ENCODE measurements at places on chromosomes 11 and 22.

DNA sequence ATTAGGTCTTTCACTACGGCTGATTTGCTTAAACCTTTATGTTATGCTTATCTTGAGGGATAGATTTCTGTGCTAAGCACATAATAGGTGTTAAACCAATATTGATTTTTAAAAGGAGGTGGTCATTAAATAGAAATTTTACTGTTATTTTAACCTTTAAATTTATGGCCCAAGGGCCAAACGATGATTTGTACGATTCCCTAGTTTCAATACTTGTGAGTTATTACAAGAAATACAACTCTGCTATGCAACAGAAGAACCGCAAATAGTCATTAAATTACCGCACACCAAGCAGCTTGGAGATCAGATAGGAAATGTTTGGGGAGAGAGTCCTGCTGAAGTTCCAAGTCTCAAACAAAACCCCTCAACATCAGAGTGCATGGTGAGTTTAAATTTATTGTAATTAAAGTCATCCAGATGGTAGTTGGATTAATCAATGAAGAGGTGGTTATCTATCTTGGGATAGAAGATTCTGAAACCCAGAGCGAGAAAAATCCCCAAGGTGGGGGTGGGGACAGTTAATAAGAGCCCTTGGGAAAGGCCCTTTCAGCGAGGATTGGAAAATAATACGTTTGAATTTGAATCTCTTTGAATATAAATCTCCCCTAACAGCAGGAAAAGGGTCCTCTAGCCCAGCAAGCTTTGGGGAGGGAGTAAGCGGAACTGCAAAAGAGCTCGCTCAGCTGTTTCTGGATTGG is 805 bp upstream of the QSER1 start:
- peak; percentile 64 for DNase-seq

- DNase-seq: no peak
Observed at GRCh38 chr22:40507491-40507890, 129.0 kb downstream of the MRTFA start.

DNA sequence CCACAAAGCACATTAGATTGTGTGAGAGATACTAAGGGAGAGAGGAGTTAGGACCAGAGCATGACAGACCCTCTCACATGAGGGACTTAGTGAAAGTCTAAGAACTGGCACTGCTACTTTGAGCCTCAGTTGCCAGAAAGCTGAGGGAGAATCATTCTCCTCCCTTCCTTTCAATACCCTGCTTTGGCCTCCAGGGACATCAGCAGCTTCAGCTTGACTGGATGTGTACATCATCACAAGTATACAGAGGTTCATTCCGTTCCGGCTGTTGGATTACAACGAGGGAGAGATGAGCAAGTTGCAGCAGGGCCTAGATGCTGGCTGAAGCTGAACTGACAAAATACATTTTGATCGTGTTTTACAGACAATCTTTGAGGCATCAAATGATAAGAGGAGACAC is 15.7 kb upstream of the ANO5 start:
- peak; percentile 26 for DNase-seq

DNA sequence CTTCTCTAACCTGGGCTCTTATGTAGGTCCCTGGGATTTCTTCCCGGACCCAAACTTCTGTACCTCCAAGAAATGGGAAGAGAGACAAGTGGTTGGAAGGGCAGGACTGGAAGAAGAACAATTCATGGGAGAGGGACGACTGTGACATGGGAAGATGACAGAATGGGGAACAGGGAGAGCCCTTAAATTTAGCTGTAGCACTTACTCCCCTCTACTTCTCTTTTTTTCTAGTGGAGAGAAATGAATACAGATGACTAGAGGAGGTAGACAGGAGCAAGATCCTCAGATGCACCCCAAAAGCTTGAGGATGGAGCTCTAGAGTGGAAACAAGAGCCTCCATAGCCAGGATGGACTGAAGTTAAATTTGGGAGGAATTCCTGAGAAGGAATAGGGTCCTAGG is 2.3 kb downstream of the RHOG start:
- DNase-seq: no peak

Measured in HT-29 (cell line).